Heart right ventricle (tissue), 16 donors: ENCODE measurements at places on chromosomes 11 and 22. TPM values are rescaled to one million over a fixed set of nuclear protein-coding genes. Genes with fewer than 3 reads are reported as not detected.

The TECTA gene
- total RNA-seq, result 1.0 TPM

DNA sequence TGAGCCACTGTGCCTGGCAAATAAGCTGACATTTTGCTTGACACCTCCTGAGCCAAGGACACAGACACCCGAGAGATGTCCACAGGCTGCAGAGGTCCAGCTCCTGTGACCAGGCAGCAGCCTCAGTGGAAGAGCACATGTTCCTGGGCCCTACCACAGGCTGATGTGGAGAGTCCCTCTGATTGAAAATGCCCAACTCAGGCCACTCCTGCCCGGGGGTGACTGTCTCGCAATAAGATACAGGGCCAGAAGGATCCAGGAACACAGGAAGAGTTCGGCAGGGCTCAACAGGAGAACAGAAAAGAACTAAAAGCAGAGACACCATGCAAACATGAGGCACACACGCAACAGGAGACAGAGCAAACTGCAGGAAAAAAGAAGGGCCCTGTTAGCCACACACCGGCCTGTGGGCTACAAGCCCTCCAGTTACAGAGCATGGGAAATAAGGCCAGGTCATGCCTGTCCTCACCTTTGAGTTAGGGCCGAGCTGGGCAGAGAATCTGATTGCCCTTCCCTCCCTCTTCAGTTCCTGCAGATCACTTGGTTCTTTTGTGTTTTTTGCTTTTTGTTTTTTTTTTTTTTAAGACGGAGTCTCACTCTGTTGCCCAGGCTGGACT lies 28.3 kb upstream of the MALAT1 start:
- DNase-seq, result no peak

The MUC2 gene
- not detected for total RNA-seq

- no peak for DNase-seq
Measured at GRCh38 chr22:44368611-44369292, 56.0 kb upstream of the SHISAL1 start.

The MIEF1 gene
- 21.4 TPM for total RNA-seq

DNA sequence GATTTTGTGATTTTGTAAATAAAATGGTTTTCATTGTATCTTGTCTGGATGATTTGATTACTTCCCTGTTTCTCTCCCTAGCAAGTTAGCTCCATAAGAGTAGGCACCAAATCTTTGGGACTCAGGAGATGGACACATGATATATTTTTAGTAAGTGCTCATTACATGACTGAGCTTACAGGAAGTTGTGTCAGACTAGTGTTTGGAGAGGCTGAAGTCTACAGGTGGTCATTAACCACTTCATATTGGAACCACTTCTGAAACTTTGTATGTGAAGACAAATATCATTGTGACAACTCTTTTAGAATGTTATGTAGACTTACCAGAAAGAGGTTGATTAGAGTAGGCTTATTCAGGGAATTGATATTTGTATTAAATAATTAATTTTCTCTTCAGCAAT lies 19.1 kb downstream of the ARHGAP42 start:
- DNase-seq, result no peak

GRCh38 chr11:95734009-95734572 lies 55.5 kb downstream of the FAM76B start:
- no peak for DNase-seq

DNA sequence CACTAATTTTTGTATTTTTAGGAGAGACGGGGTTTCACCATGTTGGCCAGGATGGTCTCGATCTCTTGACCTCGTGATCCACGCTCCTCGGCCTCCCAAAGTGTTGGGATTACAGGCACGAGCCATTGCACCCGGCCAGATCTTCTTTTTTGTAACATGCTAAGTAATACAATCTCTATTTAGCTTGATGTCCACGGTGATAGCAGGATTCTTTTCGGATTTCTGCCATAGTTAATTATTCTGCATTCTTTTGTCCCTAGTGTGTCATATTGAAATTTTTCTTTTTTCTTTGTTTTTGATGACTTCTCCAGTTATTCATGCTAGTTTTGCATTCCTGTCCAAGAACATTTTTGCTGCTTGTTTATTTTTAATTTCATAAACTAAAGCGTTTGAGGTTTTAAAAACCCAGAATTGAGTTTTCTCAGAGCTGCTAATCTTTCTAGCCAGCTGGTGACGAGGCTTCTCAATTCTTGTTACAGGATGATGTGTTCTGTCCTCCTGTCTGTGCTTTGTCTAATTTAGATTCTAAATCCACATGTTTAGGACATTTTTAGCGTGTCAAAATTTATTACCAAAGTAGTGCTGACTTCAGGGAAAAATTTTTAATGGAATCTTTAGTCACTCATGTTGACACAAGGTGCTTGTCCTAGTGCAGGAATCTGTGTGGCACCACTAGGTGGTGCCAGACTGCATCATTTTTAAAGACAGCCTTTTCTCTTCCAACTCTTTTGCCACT lies 21.8 kb downstream of the NF2 start:
- DNase-seq, result no peak

The JHY gene
- 0.87 TPM for total RNA-seq

GRCh38 chr11:93028960-93029522 lies 59.6 kb downstream of the MTNR1B start:
- no peak for DNase-seq

The SLC43A3 gene
- total RNA-seq, result 13.3 TPM

DNA sequence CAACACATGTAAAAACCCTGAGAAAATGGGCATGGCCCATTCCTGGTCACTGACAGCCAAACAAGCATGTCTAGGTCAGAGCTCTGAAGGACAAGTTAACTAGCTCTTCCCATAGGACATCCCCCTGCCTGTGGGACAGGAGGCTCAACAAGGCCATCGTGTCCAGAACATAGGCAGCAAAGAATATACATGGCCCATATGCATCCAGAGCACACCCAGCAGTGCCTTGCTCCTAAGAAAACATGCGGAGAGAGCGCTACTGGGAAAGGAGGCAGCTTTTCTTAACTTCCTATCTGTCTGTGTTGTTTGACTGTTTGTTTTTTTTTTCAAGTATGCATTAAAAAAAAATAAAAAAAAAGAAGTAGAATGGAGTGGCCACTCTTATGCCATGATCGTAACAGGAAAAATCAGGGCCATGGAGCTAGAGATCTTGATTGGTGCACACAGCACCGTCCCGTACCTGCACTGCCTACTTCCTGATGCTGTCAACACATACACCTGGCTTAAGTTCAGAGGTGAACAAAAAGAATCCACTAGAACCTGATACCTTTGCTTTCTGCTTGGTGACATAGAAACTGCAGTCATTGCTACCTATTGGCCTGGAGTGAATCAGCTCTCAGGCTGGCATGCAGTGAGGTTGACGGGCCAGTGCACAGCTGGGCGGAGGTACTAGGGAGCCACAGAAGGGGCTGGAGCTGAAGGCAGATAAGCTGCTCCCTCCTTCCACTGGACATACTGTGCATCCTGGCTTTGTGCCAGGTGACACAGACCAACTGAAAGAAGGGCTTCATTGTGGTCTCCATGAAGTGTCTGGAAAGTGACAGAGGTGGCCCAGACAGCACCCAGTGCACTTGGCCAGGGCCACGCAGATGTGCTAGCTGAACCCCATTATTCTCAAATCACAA lies 11.9 kb downstream of the UFD1 start:
- DNase-seq, result no peak

GRCh38 chr11:33920838-33921613 lies 29.1 kb upstream of the LMO2 start:
- DNase-seq, result no peak

DNA sequence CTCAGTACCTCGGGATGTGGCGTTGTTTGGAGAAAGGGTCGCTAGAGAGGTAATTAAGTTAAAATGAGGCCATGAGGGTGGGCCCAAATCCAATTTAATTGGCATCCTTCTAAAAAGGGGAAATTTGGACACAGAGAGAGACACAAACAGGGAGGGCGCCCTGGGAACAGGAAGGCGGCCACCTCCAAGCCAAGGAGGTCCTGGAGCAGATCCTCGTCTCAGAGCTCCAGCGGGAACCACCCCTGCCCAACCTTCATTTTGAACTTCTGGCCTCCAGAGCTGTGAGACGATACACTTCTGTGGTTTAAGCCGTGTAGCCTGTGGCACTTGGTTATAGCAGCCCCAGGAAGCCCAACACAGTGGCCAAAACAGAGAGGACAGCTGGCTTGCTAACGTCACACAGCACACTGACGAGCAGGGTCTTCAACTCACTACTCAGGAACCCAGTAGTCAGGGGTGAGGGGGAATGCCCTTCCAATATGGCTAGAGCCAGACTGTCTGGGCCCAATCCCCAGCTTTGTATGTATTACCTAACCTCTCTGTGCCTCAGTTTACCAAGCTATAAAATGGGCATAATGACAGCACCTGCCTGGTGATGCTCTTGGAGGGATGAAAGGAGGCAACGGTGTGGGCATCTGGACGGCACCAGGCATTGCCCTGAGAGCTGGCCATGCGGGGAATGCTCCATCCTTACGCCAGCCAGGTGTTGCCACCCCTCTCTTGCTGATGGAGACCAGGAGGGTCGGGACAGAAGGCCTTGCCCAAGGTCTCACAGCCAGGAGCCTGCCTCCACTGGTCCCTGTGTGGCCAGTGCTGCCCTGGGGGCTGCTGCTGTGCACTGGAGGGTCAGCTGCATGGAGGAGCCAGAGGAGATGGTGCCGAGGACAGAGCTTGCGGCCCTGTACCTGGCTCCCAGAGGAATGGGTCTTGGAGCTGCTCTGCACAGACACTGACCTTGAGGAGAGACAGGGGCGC lies 53.3 kb upstream of the LINC01488 start:
- DNase-seq, result no peak
